ENCODE measurements at places on chromosomes 16 and 17.

DNA sequence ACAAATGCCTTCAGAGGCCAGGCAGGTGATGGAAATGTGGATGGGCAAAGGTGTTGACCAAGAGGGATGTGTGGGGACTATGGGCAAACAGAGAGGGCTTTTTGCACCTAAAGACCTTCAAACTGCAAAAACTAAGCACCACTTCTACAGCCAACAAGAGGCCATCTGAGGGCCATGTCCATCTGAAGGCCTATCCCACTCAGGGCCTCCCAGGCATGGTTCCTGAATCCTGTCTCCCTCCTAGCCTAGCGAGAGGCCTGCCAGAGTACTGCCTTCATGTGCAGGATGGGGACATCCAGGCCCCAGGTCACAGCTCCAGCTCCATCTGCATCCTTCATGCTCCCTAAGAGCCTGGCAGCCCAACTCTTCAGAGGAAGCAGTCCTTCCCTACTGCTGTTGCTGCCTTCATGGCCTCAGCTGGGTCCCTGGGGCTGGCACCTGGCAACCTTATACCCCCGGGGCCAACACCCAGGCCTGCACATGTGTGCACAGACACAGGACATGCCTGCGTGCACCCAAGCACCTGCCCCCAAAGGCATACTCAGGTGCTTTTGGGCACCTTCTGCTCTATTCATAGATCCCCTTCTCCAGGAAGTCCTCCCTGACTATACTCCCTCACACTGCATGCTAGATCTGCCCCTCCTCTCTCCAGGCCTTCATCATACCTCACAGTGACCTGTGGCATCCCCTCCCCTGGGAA lies 95.2 kb downstream of the C16orf78 start:
- no peak for DNase-seq

DNA sequence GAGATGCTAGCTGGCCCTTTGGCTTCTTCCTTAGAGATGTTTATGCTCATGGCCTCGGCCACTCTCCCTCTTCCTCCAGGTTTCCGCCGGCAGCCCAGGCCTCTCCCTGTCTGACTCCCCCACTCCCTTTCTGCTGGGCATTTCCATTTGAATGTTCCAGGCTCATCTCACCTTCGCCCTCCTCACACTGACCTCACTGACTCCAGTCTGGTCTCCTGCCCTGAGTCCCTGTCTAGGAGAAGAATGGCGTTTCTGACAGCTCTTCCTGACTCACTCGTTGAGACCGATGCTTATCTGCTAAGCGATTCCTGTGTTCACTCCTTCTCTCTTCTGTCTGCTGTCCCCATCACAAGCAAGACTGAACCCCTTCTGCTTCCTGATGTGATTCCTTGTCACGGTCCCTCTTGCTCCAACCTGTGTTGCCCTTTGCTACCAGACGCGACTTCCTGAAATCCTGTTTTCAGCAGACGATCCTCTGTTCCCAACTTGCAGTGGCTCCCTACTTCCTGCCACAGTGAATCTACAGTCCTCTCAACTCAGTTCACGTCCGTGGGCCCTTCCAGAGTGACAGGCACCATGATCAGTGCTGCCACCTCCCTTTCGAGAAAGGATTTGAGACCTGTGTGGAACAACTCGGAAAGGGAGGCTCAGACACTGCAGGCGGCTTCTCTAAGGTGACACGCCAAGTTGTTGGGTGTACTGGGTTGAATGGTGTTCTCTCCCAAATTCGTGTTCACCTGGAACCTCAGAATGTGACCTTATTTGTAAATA lies 176.4 kb downstream of the MSI2 start:
- no peak for DNase-seq

DNA sequence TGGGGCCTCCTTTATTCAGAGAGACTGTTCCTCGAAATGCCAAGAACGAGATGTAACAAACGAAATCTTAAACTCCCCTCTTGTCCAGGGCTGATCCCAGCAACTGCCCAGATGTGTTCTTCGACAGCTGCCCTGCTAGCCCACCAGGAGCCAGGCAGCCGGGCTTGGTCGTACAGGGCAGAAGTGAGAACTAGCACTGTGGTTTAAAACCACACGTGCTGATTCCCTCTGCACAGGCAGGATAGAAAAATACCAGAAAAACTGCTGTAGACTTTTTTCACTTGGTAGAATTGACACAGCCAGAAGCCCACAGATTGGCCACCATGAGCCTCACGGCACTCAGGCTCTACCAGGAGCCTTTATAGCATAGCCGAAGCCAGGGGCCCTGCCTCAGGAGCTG lies 33.1 kb downstream of the PLD6 start:
- DNase-seq = no peak

GRCh38 chr16:19238406-19238805 lies 47.1 kb upstream of the CLEC19A start:
- no peak for DNase-seq

- DNase-seq = no peak
Measured at GRCh38 chr16:67540756-67541155, 12.1 kb downstream of the RIPOR1 start.

DNA sequence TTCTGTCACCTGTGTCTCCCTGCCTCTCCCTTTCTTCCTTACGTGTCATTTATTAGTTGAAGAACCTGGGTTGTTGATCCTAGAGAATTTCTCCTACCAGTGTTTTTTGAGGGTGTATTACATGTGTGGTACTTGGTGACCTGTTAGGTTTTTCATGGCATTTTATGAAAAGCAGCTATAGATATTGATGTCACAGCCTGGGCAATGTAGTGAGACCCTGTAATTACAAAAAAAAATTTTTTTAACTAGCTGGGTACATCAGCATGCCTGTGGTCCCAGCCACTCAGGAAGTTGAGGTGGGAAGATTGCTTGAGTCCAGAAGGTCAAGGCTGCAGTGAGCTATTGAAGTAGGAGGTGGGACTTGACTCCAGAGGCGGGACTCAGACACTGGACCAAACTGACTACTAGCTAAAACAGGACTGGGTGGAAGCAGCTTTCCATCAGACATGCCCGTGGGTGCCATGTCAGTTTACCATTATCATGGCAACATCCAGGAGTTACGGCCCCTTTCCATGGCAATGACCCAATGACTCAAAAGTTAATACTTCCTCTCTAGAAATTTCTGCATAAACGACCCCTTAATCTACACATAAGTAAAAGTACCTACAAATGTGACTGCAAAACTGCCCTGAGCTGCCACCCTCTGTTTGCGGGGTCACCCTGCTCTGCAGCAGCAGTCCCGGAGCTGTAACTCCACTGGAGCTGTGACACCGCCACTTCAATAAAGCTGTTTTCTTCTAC lies 311.4 kb downstream of the SNX29 start:
- DNase-seq = no peak

DNA sequence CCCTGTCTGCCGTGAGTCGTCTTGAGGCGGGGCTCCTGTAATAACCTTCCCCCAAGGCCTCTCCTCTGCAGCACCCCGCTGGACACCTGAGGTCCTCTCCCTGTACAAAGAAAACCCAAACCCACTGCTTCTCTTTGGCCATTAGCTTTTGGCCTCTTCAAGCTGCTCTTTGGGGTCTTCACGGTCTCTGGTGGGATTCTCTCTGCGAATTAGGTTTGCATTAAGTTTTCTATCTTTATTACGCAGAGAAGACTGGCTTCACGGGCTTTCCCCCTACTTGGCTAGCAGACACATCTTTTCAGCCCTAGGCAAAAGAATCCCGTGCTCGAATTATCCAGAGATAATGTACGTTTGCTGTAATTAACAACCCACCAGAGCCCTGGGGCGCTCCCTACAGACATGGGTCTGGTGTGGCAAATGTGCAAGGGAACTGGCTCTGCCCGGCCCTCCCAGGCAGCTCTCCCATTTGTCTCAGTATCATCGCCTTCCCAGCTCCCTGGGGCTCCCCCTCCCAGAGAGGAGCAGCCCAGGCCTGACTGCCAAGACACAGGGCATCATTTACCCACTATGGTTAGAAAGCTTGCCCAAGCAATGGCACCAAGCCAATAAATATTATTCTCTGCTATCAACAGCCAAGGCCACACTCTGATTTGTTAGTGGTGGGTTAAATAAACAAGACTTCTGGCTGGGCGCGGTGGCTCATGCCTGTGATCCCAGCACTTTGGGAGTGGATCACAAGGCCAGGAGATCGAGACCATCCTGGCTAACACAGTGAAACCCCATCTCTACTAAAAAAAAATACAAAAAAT lies 24.7 kb upstream of the KLHDC4 start:
- DNase-seq = no peak

GRCh38 chr17:50586421-50587247 lies 26.1 kb downstream of the CACNA1G start:
- DNase-seq = no peak

DNA sequence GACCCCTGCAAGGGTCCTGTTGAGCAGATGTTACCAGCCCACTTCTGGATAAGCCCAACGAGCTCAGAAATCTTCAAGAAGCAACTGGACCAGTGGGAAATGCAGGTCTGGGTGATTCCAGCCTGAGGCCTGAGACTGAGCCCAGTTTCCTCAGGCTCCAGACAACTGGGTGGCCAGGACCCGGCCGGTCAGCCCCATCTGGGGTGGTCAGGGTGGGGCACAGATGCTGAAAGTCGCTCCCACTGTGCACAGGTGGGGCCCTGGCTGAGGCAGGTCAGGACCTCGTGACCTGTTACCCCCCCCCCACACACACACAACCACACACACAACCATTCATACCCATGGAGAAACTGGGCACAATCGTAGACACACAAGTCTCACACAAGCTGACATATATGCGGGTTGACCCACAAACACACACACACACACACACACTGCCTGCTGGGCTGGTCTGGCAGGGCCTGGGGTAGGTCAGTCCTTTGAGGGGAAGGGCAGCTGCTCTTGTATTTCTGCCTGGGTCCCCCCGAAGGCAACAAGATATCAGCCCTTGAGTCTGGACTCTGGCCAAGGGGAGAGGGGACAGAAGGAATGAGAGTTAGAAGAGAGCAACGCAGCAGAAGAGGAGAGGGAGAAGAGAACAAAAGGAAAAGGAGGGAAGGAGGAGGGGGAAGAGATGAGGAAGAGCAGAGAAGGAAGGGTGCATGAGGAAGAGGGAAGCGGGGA lies 99.0 kb upstream of the CDH5 start:
- DNase-seq = no peak

Measured in stimulated activated CD4-positive, alpha-beta T cell treated with anti-CD3 and anti-CD28 coated beads, TNF-alpha, amount 100 ng/mL, for 48 hours (primary cell).